CD4-positive, alpha-beta T cell treated with Interleukin-17A for 1 hour (primary cell): ENCODE measurements at places on chromosomes 6 and 20.
A peak's percentile ranks its signal among the peaks of the same experiment; 100 is the strongest.

GRCh38 chr6:50539447-50539846, 173.9 kb upstream of the TFAP2D start:
- DNase-seq: no peak

DNA sequence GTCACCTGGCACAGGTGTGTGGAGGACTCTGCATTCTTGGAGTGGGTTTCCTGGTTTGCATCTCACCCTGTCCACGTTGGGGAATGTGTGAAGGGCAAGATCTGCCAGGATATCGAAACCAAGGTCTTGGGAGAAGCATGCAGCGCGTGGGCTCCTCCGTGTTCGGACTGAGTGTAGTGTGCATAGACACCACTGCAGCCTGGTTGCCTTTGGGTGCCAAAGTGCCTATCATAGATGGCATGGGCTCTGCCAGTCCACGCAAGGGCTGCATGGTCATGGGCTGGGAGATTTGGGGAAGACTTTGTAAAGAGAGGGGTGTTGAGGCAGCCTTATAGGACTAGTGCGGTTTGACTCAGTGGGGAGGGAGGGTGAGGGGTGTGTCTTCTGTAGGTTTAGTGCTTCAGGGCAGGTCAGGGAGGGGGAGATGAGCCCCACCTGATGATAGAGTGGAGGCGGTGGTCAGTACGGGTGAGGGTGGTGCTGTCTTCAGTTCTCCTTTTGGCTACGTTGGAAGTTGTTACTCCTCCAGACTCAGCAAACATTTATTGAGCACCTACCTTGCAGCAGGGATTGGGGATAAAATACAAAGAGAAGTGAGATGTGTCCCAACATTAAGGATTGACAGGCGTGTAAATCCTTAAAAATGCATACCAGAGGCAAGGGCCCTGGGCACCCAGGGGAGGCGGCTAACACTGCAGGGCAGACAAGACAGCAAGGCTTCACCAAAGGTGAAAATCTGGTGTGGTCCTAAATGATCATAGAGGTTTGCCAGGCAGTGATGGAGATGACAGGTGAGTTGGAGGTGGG, 28.3 kb downstream of the DUSP22 start:
- no peak for DNase-seq

- DNase-seq: no peak
These were observed 255.4 kb upstream of the IRAK1BP1 start for GRCh38 chr6:78611886-78612480.

DNA sequence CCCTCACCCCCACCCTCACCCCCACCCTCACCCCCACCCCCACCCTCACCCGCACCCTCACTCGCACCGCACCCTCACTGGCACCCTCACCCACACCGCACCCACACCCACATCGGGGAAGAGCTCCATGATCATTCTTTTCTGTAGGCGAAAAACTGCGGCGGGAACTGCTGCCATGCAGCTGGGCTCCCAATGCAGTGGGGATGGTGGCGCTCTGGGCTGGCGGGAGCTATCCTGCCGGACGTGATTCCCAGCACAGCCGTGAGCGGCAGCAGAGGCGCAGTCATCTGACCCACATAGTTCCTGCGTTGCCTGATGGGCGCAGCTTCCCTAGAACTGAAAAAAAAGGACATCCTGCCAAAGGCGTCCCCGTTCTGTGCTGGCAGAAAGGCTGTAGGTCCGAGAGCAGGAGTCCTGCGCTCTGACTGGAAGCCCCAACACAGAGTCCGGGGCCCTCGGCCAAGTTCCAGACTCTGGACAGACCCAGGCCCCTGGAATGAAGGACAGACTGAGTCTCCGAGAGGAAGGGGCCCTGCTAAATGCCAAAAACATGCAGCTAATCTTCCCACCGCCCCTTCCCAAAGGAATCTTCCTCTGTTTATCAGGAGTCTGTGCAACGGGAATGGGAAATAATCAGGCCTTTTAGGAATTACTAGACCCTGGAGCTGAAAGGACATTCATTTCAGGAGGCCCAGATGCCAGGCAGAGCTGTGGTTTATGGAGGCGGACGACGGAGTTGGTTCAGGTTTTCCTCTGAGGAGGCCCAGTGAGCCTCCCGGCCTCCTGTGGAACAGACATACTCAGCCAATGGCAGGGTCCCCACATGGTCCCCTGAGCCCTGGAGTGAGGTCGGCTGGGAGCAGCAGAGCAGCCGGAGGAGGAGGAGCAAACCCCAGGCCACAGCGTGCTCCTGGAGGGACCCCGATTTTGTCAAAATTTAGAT, 14.1 kb upstream of the TCFL5 start:
- no peak for DNase-seq

GRCh38 chr20:10511509-10512251, 76.6 kb downstream of the SLX4IP start:
- peak; percentile 68 for DNase-seq

GRCh38 chr6:134415194-134415593, 97.3 kb upstream of the SGK1 start:
- no peak for DNase-seq

- DNase-seq: peak; percentile 66
These were observed at the start of gene NRM for GRCh38 chr6:30690403-30691207. Gene NRM, minus strand, starts transcription at chr6:30690984. Its CDS starts 10 bp downstream, at chr6:30690974.

GRCh38 chr20:52748285-52748932, 223.7 kb upstream of the TSHZ2 start:
- no peak for DNase-seq

GRCh38 chr6:42022755-42023384, 27.5 kb upstream of the TAF8 start:
- no peak for DNase-seq

DNA sequence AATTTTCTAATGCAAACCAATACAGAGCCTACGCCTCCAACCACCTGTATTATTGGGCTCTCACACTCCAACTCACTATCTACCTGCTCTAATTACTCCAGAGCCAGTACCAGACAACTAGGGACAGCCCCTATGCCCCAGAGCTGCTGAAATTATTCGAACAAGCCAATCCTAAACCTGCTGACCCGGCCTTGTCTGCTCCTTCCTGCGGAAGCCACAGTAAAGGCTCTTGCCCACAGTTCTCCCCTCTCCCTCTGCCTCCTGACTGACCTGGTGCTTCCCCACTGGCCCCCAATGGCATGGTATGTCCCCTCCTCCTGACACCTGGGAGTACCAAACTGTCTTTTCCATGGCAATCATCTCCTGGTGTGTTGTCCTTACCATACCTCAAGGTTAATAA, 4.1 kb upstream of the TOX2 start:
- no peak for DNase-seq
